ENCODE measurements at places on chromosomes 5 and 9. TPM values are rescaled to one million over a fixed set of nuclear protein-coding genes. Genes with fewer than 3 reads are reported as not detected.

Gene TXNDC8
- not detected for polyA plus RNA-seq

Gene FBXO10
- polyA plus RNA-seq = 7.6 TPM

Gene GRXCR2
- not detected for polyA plus RNA-seq

- no peak for DNase-seq
Measured at GRCh38 chr5:27125856-27126255, 87.5 kb upstream of the CDH9 start.

- no peak for DNase-seq
Measured at GRCh38 chr9:85533538-85533937, 208.2 kb downstream of the AGTPBP1 start.

DNA sequence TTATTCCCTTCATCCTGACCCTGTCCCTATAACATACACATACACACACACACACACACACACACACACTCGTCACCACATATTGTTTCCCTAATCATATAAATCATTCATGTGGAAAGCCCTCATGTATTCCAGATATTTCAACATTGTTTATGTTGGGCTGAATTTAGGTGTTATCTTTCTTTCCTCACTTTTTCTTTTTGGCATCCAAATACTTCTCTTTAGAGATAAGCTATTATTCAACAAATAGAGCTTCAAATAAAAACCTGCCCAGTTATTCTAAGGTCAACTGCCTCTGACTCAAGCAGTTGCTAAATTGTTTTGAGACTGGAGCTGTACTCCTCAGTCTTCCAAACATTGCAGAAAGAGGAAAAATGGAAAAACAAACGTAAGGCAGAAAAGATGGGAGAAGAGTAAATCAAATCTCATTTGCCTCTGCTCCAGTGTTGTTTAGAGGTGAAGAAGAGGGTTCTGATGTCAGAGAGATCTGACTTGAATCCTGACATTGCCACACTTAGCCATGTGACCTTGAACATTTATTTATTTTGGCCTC lies 215.7 kb downstream of the GAS1 start:
- peak; percentile 93 for DNase-seq

GRCh38 chr9:133227242-133227860 lies 18.3 kb upstream of the OBP2B start:
- no peak for DNase-seq

- no peak for DNase-seq
Measured at GRCh38 chr5:149672701-149673476, 57.2 kb upstream of the PPARGC1B start.

GRCh38 chr9:134886413-134886913 lies 5.9 kb downstream of the FCN2 start:
- DNase-seq = no peak

DNA sequence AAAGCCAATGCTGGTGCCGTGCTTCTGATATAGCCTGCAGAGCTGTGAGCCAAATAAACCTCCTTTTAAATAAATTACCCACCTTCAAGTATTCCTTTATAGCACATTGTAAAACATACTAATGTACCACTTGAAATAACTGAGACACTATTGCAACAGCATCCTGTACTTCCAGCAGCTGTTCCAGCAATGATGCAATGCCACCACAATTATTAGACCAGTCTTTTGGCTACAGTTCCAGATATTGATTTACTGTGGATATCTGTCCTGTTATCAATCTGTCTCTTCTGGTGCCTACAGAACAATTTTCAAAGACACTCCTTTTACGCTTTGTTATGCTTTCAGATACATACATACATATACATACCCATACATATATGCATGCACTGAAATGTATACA lies 567.9 kb downstream of the TAF11L14 start:
- DNase-seq = no peak

GRCh38 chr9:93905473-93906133 lies 49.6 kb downstream of the BARX1 start:
- no peak for DNase-seq

DNA sequence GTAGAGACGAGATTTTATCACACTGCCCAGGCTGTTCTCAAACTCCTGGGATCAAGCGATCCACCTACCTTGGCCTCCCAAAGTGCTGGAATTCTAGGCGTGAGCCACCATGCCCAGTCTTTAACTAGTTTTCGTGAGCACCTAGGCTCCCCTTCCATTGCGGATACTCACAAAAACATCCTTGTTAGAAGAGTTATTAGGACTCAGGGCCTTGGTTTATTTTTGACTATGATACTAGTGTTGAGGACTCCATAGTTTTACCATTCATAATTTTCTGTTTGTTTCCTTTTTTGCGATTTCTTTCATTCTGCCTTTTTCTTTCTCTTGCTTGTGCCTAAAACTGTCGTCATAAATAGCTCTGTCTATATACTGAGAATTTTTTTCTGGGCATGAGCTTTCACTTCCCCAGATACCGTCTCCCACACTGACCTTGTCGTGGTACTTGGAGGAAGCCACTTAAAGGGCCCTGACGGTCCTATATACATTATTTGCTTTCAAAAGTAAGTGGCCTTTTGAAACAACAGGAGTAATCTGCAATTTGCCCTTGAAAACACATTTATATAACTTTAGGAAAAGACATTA lies 5.2 kb downstream of the F2R start:
- no peak for DNase-seq

DNA sequence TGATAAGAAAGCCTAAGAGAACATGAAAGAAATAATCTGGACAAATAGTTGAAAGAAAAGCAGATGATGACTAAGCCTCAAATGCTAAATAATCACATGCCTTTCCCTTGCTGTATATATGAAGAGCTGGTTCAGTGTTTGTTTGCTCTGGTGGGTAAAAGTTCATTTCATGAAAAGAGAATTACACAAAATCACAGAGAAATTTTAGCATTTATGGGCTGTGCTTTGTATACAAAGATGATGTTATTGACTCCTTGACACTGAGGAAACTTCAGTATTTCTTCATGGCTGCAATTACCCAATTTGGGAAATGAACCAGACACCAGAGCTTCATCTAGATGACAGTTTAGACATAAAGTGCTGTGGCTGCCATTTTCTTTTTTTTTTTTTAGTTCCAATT lies 527.2 kb downstream of the NR2F1-AS1 start:
- peak; percentile 94 for DNase-seq

GRCh38 chr5:33888587-33888986 lies 3.2 kb downstream of the ADAMTS12 start:
- DNase-seq = peak; percentile 60

GRCh38 chr5:135713161-135713915 lies 121.1 kb upstream of the SLC25A48 start:
- no peak for DNase-seq
